Fibroblast of villous mesenchyme (primary cell): ENCODE measurements at places on chromosomes 6 and 20. TPM values are rescaled to one million over a fixed set of nuclear protein-coding genes. Genes with fewer than 3 reads are reported as not detected.

The OPRM1 gene
- total RNA-seq, result not detected in 2 replicates

The BPIFA1 gene
- total RNA-seq, result not detected in 2 replicates

The TRIM10 gene
- not detected in 2 replicates for total RNA-seq

The POM121L2 gene
- not detected in 2 replicates for total RNA-seq

The PBOV1 gene
- not detected in 2 replicates for total RNA-seq

The GTSF1L gene
- total RNA-seq, result not detected in 2 replicates

The SYCP2 gene
- 1.6 and 3.0 TPM in 2 replicates for total RNA-seq

The EYS gene
- total RNA-seq, result under 0.01 TPM in 2 replicates

The RNF5 gene
- 22.5 and 37.6 TPM in 2 replicates for total RNA-seq

The TNFRSF21 gene
- total RNA-seq, result 39.3 and 43.2 TPM in 2 replicates

The RCAN2 gene
- total RNA-seq, result 1.7 and 1.9 TPM in 2 replicates

The FBXO30 gene
- total RNA-seq, result 8.7 and 16.0 TPM in 2 replicates

The KIAA1755 gene
- 0.64 and 1.3 TPM in 2 replicates for total RNA-seq

The XKR7 gene
- total RNA-seq, result not detected in 2 replicates

The ZNF322 gene
- total RNA-seq, result 16.8 and 17.7 TPM in 2 replicates

The TBC1D22B gene
- 7.1 and 10.8 TPM in 2 replicates for total RNA-seq

The PLN gene
- 5.2 and 7.4 TPM in 2 replicates for total RNA-seq

The MYLIP gene
- 21.9 and 31.5 TPM in 2 replicates for total RNA-seq

The WFDC5 gene
- not detected in 2 replicates for total RNA-seq

The SPAG4 gene
- 5.6 and 8.1 TPM in 2 replicates for total RNA-seq

The MRPS18B gene
- total RNA-seq, result 79.5 and 81.2 TPM in 2 replicates

The MACROD2 gene
- 1.6 and 1.7 TPM in 2 replicates for total RNA-seq

The PPIL1 gene
- 25.4 and 55.3 TPM in 2 replicates for total RNA-seq

The SGK2 gene
- under 0.01 and 0.64 TPM in 2 replicates for total RNA-seq

The HSPA1A gene
- 77.0 and 132 TPM in 2 replicates for total RNA-seq

The CASS4 gene
- 1.3 and 3.5 TPM in 2 replicates for total RNA-seq

The NOP56 gene
- 115 and 127 TPM in 2 replicates for total RNA-seq

The NEU1 gene
- total RNA-seq, result 70.8 and 77.6 TPM in 2 replicates

The BPI gene
- not detected in 2 replicates for total RNA-seq

The CFAP61 gene
- total RNA-seq, result 0.43 TPM in 1 of 2 replicates, not detected in the other

The PRICKLE4 gene
- total RNA-seq, result 0.64 and 0.86 TPM in 2 replicates

The MRAP2 gene
- total RNA-seq, result not detected in 2 replicates

The MLIP gene
- total RNA-seq, result not detected in 2 replicates

The CYP21A2 gene
- total RNA-seq, result under 0.01 TPM in 2 replicates

The LGSN gene
- total RNA-seq, result under 0.01 and 0.32 TPM in 2 replicates

The MEI4 gene
- total RNA-seq, result under 0.01 TPM in 1 of 2 replicates, not detected in the other

The SASH1 gene
- 39.7 and 58.9 TPM in 2 replicates for total RNA-seq
